ENCODE measurements at places on chromosomes 6 and 20.

DNA sequence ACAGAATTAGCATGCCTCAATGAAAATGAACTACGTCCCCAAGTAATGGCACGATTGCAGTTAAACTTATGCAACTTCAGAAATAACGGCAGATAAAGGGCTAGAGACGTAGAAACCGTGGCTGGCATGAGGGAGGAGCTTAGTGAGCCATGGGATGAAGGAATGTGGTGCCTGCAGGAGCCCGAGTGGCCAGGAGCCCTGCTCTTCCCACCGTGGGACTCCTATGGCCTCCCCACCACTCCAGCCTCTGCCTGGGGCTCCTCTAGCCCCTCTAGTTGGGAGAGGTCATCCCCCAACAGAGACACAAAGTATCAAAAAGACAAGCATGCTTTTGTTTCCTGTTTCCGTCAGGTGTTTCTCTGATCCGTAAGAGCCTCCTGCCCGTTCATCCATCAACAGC is 75.1 kb upstream of the BHLHE23 start:
- no peak for DNase-seq

DNA sequence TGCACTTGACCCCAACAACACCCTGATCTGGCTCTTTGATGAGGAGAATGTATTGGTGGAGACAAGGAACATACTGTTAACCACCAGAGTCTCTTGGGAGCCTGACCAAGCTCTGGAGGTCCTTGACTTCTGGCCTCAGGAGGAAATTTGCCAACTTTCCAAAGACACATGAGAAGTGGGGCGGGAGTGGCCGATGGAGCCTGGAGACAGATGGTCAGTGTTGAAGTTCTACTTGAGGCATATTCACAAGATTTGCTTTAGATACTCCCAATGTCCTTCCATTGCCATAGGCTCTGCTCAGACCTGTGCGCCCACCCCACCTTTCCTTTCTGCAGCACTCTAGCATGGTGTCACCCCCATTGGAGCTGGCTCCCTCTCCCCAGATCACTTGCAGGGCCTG is 241.0 kb downstream of the SLC24A3 start:
- no peak for DNase-seq

- peak; percentile 69 for DNase-seq
Measured at GRCh38 chr6:106979435-106979884, 4.9 kb upstream of the CD24 start.

DNA sequence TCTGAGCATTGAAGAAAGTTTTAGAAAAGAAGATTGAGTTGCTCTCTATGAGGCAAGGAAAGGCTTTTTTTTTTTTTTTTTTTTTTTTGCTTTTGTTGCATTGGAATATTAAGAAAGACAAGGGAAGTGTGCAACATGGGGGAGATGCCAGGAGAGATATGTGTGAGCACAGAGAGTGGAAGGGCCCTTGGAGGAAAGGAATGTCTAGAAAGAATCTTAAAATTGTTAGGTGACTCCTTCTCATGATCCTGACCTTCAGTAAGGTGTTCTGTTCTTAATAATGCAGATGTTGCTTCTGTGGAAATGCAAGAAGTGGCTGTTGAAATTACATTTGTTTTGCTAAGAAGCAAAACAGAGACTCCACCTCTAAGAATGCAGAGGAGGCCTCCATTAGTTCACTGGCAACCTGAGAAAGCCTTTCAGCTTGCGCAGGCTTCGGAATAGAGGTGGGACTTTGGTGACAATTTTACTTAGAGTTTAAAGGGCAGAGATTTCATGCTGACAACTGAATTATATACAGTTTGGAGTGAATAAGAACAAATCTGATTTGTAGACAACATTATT is 118.0 kb upstream of the ASCC3 start:
- no peak for DNase-seq

DNA sequence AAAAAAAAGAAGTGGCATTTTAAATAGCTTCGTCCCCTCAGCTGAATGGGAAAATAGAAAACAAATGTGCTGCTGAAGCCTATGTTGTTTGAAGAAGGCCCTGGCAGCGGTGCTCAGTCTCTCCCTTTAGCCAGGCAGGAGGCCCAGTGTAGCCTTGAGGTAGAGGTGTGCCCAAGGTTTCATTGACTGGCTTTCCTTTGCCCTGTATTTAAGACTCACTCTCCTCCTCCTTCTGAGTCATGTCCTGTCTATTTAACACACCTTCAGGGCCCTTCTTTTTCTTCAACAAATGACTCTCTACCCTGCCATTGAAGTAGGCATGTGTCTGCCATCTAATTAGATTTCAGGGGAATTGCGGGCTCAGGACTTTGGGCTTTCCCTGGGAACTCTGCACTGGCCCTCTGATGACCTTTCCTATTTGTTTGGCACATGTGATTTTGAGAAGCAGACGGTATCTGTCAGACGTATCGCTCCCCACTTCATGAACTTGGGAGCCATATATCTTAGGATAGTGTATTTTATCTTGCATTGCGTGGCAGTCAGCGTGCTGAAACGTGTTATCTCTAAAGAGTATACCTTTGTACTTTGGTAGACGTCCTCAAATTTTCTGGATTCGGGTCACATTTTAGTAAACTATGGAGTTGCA is 4.3 kb downstream of the TJAP1 start:
- no peak for DNase-seq

GRCh38 chr6:7052443-7053011 is 55.2 kb upstream of the RREB1 start:
- no peak for DNase-seq

GRCh38 chr6:105759015-105759414 is 327.1 kb upstream of the PRDM1 start:
- DNase-seq = no peak

- no peak for DNase-seq
Measured at GRCh38 chr20:38159566-38159956, 5.5 kb downstream of the TGM2 start.

GRCh38 chr6:49551078-49551865 is 804 bp downstream of the C6orf141 start:
- no peak for DNase-seq

- DNase-seq = no peak
Measured at GRCh38 chr6:121896771-121897170, 461.3 kb downstream of the GJA1 start.

DNA sequence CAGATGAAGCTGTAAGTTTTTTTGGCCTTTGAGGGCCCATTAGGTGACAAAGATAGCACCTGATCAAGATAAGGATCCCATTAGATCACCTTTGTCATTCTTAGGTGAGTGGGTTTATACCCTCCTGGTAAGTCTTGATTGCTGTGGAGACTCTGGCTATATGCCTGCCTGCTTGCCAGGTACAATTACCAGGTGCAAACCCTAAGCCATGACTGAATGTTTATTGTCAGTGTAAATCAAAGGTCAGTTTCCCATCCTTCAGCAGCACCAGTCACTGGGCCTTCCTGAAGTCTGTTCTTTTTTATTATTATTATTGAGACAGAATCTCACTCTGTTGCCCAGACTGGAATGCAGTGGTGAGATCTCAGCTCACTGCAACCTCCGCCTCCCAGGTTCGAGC is 106.4 kb upstream of the FOXO3 start:
- no peak for DNase-seq

- no peak for DNase-seq
Measured at GRCh38 chr6:47096211-47096895, 54.2 kb upstream of the ADGRF1 start.

- no peak for DNase-seq
Measured at GRCh38 chr6:159521962-159522361, 171.1 kb downstream of the SOD2 start.
